ENCODE measurements at places on chromosomes 3 and 15.

GRCh38 chr3:102025606-102026270 lies 176.4 kb downstream of the NFKBIZ start:
- DNase-seq, result no peak

DNA sequence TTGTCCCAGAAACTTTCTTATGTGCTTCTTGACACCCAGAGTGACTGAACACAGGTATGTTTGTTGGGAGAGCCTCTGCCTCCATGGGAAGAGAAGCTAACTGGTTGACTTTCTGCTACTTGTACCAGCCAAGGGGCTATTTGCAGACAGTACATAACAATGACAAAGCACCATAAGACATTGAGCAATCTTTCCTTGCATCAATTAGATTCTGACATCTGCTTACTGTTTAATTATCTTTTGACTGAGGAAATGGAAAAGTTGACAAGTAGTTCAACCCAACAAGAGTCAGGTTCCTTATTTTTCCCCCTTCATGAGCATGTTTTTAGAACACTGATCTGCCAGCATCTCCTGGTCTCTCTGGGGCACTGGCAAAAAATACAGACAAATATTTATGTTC lies 157.7 kb downstream of the RPLP1 start:
- DNase-seq, result no peak

GRCh38 chr3:184011230-184011876 lies 6.3 kb downstream of the ABCC5 start:
- no peak for DNase-seq

DNA sequence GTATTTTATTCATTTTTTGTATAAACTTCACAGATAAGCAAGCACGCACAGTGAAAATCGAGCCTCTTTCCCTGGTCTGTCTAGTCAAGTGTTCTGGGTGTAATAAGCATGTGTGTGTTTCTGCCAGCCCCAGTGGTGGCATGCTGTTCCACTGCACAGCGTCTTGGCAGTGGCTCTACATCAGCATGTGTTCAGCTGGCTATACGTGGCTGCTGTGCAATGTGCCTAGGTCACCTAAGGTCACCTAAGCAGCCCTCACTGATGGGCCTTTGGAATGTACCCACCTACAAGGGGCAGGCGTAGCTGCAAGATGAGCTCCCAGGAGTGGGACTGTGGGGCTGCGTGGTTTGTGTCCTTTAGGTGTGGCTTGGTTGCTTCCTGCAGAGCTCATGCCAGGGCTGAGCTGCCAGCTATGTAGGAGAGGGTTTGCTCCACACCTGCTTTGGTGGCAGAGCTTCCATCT lies 4.9 kb downstream of the LIMD1 start:
- DNase-seq, result no peak

DNA sequence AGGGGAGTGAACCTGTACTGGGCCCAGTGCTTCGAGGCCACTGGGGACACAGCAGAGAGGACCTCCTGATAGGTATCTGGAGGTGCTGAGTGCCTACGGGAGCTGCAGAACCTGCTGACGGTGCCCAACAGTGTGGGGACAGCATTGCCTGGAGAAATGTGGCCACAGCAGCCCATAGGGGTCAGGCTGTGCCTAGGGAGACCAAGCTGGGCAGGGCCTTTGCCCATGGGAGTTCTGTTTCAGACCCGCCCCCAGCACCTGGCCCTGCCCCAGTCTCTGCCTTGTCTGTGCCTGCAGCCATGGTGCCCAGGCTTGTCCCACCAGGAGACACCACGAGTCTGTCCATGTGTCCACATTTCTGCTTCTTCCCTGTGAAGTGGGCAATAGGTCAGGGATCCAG lies 15.3 kb upstream of the RPL32 start:
- no peak for DNase-seq

DNA sequence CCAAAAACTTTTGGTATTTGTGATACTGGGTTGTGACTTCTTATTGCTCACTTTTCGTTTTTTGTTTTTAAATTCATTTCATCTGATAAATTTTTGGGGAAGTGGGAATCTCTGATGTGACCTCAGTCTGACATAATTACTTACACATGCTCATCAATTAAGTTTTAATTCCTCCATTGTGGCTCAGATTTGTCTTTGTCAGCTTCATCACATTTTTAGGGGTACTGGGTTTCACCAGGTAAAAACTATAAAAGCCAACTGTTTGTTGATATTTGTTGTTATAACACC lies 425.3 kb upstream of the TGFBR2 start:
- no peak for DNase-seq

DNA sequence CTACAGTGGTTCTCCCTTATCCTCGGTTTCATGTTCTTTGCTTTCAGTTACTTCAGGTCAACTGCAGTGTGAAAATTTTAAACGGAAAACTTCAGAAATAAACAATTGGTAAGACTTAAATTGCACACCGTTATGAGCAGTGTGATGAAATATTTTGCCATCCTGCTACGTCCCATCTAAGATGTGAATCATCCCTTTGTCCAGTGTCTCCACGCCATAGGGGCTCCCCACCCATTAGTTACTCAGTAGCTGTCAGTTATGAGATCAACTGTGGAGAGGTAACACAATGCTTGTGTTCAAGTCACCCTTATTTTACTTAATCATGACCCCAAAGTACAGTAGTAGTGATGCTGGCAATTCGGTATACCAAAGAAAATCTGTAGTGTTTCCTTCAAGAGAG lies 47.4 kb downstream of the TJP1 start:
- no peak for DNase-seq

- no peak for DNase-seq
Measured at GRCh38 chr3:112013784-112014143, 15.0 kb downstream of the TAGLN3 start.

DNA sequence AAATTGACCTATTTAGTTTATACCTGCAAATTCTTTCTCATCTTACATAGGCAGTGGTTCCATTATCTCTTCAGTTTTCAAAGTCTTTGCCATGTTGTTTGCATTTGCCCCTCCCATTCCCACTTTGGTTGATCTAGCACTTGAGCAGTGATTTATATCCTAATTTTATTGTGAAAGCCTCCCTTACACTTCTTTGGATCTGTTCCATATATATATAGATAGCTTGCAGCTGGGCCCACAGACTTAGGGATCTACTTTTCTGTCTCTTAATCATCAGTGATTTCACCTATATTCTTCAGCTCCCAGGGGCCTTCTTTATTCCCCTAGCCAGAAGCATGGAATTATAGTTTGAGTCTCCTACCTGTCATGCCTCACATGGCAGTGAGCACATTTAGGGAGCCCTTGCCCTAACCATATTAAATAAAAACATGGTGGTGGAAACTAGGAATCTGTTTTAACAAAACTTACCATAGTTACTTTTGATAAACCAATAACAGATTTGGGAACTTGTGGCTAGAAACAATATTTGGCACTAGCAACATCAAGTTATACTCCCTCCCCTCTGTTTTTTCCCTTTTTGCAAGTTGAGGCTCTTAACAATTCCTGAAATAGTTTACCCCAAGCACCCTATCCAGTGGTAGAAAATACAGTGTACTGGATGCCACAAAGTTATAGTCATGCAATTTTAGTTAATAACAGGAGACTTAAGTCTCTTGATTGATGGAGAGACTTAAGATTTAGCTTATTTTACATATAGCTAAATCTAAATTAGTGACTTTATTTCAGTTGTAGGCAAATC lies 41.7 kb downstream of the ARIH1 start:
- no peak for DNase-seq

- no peak for DNase-seq
Measured at GRCh38 chr3:171086914-171087313, 60.4 kb upstream of the SLC2A2 start.

Data from hippocampal formation (tissue), 2 donors.